ENCODE measurements at places on chromosomes 2 and 18.

DNA sequence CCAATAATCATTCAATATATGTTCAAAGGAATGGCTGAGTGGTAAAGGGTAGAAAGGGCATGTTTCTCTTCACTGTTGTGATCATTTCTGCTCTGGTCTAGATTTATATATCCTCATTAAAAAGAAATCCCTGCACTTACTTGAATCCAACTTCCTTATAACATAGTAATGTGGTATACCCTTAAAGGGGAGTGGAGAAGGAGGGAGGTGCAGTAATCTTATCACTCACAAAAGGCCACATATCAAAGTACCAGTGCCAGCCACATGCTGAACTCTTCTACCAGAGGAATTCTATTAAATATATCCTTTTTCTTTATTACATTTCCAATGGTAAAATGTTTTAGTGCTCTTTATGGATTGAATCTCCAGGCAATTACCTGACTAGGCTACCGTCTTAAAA is 3.3 kb downstream of the KATNAL2 start:
- no peak for DNase-seq

DNA sequence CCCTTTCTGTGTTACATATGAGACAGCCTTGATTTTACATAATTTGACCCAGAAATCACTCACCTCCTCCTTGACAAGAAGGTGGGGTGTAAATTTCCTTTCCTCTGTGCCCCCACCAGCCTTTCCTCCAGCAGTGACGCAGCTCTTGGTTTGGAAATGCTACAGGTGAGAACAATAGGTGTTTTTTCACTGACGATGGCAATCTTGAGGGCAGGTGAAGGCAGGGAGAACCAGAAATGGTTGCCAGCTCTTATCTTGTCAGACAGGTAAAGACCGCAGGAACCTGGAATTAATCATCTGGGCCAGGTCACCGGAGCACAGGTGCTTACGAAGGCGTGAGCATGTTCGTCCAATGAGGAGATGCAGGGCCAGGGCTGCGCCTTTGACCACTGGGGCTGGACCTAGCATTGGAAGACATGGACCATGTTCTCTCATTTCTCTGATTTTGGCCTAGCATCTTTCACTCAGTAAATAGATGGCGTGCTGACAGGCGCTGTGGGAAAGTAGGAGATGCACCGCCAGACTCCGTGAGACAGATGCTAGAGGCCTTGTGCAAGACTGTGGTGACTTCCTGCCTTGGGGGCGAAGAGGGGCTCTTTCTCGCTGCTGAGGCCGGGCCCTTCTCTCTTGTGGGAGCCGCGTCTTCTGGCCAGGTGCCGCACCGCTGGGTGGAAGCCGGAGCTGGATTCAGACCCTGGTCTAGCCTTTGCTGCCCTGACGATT is 4.0 kb downstream of the CIDEA start:
- no peak for DNase-seq

DNA sequence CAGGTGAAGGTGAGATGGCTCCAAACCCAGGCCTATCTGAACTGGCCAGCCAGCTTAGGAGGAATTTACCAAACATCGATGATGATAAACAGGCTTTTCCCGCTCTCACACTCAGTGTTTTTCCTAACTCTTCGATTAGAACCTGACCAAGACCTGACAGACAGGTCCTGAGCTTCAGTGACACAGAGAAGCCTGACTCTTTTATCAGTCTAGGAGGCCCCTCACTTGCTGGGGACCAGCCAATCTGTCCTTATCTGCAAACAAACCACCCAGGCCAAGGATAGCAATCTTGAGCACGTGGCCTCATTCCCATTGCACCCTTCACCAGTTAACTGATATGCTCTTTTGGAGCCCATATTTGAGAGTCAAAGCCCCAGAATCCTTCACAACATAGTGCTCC is 1.9 kb upstream of the ITSN2 start:
- no peak for DNase-seq

DNA sequence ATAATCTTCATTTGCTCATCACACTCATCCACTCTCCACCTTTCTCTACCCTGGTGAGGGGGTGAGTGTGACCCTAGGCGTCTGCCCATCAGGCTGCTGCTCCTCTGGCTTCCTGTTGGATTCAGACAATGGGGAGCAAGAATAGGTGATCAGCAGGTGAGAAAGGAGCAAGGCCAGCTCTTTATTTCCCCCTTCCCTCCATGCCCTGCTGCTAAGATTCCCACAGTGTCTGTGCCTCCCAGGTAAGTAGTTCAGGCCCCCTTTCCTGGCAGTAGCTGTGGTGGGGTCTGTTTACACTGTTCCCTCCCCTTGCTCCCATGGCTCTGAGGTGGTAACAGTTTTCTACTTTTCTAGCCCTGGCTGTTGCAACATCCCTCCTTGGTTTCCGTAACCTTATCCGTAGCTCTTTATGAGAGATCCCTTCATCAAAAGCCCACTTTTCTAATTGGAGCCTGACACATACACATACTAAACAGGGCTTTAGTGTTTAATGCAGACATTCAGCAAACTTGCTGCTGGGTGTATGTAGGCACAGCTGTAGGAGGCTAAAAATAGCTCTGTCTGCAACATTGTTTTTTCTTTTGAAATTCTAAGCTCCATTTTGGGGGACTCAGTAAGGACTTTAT is 27.5 kb downstream of the MAP2 start:
- DNase-seq = no peak

GRCh38 chr2:232529806-232530547 is 4.0 kb downstream of the CHRND start:
- no peak for DNase-seq

All from H4 (cell line).